ENCODE measurements at places on chromosomes 7 and 10.

- no peaks in the 10 kb centered on the region for H3K36me3 ChIP-seq
- H3K4me1 ChIP-seq = no peaks in the 10 kb centered on the region
Measured at GRCh38 chr10:1168763-1169162, 112.6 kb downstream of the WDR37 start.

- H3K27me3 ChIP-seq = no peaks in the 10 kb centered on the region
- no peaks in the 10 kb centered on the region for H3K36me3 ChIP-seq
- no peak overlapping the region for H3K27ac ChIP-seq
- DNase-seq = no peak
Measured at GRCh38 chr10:86306628-86307278, 59.8 kb downstream of the GRID1 start.

DNA sequence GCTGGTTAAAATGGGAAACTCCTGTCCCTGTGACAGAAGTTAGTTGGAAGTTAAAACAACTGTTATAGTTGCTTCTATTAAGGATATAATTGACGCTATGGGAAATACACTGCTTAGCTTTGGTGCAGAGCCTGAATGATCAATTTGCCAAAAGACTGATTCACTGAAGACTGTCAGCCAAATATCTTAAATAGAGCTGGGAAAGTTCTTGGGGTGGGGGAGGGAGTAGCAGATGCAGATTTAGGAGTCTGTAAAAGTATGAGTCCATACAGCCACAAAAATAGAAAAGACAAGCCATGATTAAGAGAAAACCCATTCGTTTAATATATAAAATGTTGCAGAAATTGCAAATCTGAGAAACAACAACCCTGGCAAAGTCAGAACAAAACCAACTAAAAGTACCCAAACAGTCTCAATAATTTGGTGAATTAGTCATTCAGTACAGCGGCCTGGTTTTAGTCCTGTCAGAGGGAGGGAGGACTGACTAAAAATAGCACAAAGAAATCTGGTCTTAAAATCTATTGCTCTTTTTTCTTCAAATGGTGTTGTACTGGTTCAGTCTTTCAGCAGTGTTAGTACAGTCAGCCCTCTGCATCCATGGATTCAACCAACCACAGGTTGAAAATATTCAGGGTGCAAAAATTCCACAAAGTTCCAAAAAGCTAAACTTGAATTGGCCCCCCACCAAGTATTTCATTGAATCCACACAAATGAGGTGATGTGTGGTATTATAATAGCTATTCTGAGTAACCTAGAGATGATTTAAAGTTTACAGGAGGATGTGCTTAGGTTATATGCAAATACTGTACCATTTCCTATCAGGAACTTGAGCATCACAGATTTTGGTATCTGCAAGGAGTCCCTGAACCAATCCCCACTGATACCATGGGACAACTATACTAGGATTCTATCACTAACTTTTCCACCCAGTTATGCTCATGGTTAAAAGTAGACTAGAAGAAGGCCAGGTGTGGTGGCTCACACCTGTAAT lies 30.0 kb downstream of the STK17A start:
- H3K4me3 ChIP-seq = no peak overlapping the region
- peaks cover 13% of the 10 kb centered on the region for H3K4me1 ChIP-seq
- H3K27ac ChIP-seq = peak overlapping the region; percentile 75
- H3K27me3 ChIP-seq = no peaks in the 10 kb centered on the region
- DNase-seq = no peak

DNA sequence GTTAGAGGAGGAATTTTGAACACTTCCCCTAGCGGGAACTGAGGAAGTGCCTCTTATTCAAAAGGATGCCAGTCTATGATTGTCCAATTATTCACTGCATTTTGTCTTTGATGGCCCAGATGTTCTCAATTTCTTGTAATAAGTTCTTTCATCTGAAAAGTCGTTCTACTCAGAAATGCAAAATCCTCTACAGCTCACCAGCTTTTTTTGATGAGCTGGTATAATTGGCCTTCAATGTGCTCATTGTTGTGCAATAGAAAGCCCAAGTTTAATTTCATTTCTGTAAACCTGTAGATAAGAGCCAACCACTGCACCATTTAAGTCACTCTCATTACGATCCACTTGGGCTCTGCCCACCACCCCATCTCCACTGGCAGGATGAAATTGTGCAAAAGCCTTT lies 978.7 kb upstream of the AUTS2 start:
- H3K27ac ChIP-seq = no peak overlapping the region
- DNase-seq = no peak
- no peaks in the 10 kb centered on the region for H3K36me3 ChIP-seq
- H3K27me3 ChIP-seq = no peaks in the 10 kb centered on the region
- H3K4me3 ChIP-seq = no peak overlapping the region

GRCh38 chr7:121235201-121235600 lies 93.6 kb upstream of the WNT16 start:
- H3K4me3 ChIP-seq = no peak overlapping the region
- DNase-seq = no peak
- no peak overlapping the region for H3K27ac ChIP-seq
